IMR-90 (cell line): ENCODE measurements at places on chromosomes 4 and X. TPM values are rescaled to one million over a fixed set of nuclear protein-coding genes. Genes with fewer than 3 reads are reported as not detected.
A peak's percentile ranks its signal among the peaks of the same experiment; 100 is the strongest.

Gene F11
- not detected in 2 replicates for total RNA-seq

Gene AMTN
- total RNA-seq: not detected in 2 replicates

DNA sequence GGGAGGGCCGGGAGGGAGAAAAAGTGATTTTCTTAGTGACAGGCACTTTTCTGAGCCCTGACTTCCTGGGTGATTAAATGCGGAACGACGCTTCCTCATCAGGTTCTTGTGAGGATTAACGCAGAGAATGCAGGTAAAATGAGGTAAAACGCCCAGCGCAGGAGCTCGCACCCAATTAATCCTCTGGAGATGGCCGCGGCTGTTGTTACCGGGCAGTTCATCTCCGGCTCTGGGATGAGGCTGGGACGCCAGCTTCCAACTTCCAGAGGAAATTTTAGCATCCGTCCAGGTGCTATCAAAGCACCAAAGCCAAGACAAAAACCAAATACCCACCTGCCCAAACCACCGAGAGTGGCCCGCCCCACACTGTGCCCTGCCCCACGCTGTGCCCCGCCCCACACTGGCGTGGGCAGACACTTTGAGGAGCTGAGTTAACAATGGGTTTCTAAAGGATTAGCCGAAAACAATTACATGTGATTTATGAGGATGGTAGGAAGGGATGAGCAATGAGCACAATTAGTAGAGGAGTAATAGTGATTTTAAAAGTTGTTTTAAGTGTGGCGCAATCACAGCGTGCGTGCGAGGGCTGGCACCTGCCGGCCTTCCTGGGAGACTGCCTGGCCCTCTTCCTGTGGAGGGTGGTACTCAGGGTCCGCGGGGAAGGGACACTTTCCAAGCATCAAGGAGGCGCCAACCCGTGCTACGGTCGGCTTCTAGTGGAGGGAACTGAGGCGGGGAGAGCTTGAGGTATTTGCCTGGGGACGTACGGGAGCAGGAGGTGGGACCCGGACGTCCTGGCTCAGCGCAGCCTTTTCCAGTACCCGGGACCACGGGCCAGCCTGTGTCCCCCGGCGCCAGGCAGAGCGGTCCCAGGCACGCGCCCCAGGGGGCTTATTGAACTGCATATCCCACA lies 41.6 kb upstream of the ADRA2C start:
- DNase-seq: no peak

GRCh38 chr4:110589297-110589696 lies 33.6 kb downstream of the PITX2 start:
- peak; percentile 11 for DNase-seq

Gene PGAM4
- 0.72 TPM in 1 of 2 replicates, not detected in the other for total RNA-seq

GRCh38 chr4:167282171-167282864 lies 48.0 kb upstream of the SPOCK3 start:
- DNase-seq: no peak
